Colonic mucosa (tissue), 4 donors: ENCODE measurements at places on chromosomes 11 and 22. TPM values are rescaled to one million over a fixed set of nuclear protein-coding genes. Genes with fewer than 3 reads are reported as not detected.

TPBGL gene
- total RNA-seq = 0.15 TPM

GRCh38 chr11:123391646-123392348 lies 38.3 kb upstream of the GRAMD1B start:
- DNase-seq = no peak
- no peak overlapping the region for H3K27ac ChIP-seq
- no peaks in the 10 kb centered on the region for H3K27me3 ChIP-seq

GRCh38 chr22:19789406-19789805 lies 28.8 kb downstream of the TBX1 start:
- no peaks in the 10 kb centered on the region for H3K4me1 ChIP-seq
- H3K27ac ChIP-seq = no peak overlapping the region
- no peaks in the 10 kb centered on the region for H3K36me3 ChIP-seq

- H3K27ac ChIP-seq = no peak overlapping the region
- no peak for DNase-seq
- no peak overlapping the region for H3K4me3 ChIP-seq
- H3K27me3 ChIP-seq = no peaks in the 10 kb centered on the region
- H3K36me3 ChIP-seq = no peaks in the 10 kb centered on the region
- H3K4me1 ChIP-seq = no peaks in the 10 kb centered on the region
These were observed 57.5 kb downstream of the TIMP3 start for GRCh38 chr22:32858957-32859356.
